Stimulated activated naive CD4-positive, alpha-beta T cell treated with Interleukin-2 at 50 U/mL for 16 hours (primary cell): ENCODE measurements at places on chromosomes 7 and 10.

- no peak for DNase-seq
These were observed 4.6 kb downstream of the MGAM start for GRCh38 chr7:142000244-142000643.

DNA sequence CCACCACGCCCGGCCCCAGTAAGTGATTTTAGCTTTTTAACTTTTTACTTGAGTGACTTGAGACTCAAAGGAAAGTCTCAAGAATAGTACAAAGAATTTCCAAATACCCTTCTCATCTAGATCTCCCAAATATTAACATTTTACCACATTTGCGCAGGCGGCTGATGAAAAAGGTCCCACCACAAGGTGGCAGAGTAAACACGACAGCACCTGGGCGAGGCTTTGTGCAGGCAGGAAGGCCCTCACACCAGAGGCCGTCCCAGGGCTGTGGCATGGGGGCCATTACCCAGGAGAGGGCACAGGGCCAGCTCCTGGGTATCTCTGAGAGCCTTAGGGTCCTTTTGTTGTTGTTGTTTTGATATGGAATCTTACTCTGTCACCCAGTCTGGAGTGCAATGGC lies 50.0 kb upstream of the WIPI2 start:
- no peak for DNase-seq

- DNase-seq: no peak
These were observed 177.4 kb upstream of the CDCA7L start for GRCh38 chr7:22123139-22123538.

DNA sequence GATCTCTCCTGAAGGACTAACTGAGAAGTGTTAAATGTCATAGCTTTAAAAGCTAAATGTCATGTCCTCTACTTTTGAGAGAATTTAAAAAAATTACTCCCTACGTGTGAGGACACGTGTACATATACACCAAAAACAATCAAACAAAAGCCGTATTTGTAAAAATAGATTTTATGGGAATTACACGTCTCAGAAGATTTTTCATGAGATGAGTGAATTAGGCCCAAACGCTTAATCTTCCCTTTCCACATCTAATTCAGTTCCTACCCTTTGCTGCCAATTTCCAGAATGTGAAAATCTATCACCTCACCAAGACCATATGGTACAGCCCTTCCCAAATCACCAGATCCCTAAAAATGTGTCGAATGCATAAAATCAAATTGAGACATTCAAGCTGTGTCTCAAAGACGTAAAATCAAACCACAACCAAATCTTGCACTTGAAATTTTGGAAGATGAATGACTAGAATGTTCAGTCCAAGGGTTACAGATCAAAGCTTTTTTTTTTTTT lies 1.0 kb upstream of the CTTNBP2 start:
- no peak for DNase-seq

GRCh38 chr10:1609648-1609970 lies 127.7 kb downstream of the ADARB2 start:
- no peak for DNase-seq

DNA sequence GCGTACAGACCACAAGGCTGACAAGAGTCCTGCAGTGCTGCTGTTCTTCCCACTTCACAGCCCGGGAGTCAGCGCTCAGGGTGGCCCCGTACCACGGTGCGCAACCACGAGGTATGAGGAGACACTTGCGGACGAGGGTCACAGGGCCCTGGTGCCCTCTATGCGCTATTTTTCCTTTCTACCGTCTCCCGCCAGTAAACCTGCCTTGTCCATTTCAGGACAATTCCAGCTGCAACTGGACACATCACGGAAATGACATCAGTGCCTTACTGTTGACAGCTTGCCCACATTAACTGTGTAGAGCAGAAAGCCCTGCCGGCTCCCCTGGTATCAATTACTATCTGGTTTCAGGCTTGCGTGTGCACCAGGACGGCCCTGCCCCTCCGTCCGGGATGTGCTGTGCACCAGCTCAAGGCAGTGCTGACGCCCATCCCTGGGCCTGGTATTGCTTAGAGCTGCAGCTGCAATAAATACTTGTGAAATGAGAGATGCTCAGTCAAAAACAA lies 65.1 kb downstream of the ZRANB1 start:
- DNase-seq: no peak

DNA sequence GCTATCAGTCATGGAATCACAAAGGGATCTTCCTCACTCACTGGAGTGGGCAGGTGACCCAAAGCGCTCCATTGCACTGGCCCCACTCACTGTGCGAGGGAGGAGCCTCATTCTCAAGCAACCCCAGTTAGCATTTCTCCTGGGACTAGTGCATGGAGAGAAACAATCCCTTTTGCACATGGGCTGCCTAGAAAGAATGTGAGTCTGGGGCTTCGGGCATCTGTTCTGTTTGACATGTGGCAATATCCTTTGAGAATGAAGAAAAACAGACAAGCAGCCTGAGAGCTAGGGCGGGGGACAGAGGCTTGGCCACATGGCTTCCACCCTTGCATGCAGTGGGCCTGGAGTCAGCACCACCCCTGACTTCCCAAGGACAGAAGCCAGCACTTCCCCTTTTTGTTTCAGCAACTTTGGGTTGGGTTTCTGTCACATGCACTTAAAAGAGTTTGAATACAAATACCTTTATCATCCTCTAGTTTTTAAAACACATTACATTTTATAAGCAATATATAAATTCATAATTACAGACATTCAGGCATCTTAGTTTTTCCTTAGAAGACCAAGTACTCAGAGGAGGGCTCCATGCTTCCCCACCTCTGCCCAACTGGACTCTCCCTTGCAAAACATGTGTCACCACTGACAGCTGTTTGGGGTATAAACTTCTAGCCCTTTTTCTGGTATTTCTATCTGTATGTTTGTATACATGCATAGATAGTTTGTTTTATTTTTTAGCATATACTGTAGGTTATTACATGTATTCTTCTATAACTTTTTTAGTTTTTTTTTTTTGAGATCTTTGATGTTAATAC lies 73.8 kb downstream of the RBM20 start:
- no peak for DNase-seq

- DNase-seq: no peak
These were observed 20.3 kb downstream of the DRGX start for GRCh38 chr10:49375611-49376010.

DNA sequence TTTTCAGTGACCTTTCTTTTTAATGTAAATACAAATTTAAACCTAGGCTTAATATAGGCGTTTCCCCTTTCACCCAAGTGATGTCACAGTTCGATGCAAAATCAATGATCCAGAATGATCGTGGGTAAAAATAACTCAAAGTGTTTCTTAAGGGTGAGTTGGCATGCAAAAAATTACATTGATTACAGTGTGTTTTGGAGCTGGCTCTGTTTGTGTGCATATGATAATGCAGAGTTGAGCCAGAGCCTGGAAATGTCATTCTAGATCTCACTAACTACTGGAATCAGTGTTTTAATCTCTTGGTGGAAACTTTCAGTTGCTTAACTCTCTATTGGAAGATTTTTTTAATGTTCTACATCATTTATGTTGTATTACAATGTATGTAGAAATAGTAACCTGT lies 72.5 kb upstream of the MXI1 start:
- no peak for DNase-seq

- DNase-seq: no peak
These were observed 84.7 kb downstream of the SPAG6 start for GRCh38 chr10:22429981-22430421.

DNA sequence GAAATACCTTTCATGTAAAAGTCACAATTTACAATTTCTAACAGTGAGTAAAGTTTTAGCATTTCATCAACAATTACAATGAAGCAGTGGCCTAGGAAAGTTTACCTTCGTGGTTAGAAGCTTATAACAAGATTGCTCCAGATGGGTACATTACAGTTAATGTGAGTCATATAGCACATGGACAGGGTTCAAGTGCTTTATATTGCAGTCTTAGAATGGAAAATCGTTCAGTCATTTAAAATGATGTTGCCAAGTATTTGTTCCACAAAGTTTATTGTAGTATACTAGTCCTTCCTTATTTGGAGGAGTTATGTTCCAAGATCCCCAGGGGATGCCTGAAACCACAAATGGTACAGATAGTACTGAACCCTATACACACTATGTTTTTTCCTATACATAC lies 174.6 kb upstream of the TARP start:
- DNase-seq: no peak

DNA sequence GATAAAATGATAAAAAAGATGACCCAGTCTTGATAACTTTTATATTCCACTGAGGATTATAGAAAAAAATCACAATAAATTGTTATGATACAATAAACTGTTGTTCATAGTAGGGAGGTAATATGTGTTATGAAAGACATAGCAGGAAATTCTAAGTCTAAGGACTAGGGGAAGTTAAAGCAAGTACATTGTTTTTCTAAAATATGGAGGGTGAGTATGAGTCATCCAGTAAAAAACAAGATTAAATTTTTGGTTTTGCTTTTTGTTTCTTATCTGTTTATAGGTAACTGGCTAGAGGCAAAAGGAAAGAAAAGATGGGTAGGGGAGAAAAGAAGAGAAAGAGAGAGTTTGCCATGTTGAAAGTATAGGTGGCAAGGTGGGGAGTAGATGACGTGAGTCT lies 188.4 kb downstream of the POLR1F start:
- DNase-seq: no peak

GRCh38 chr7:137328373-137329120 lies 15.0 kb downstream of the PTN start:
- DNase-seq: no peak

GRCh38 chr10:103967448-103968071 lies 620 bp downstream of the SLK start:
- DNase-seq: no peak
